ENCODE measurements at places on chromosomes 3 and 15. TPM values are rescaled to one million over a fixed set of nuclear protein-coding genes. Genes with fewer than 3 reads are reported as not detected.

- H3K27ac ChIP-seq: no peak overlapping the region
- H3K4me1 ChIP-seq: no peaks in the 10 kb centered on the region
- H3K36me3 ChIP-seq: no peaks in the 10 kb centered on the region
- DNase-seq: no peak
- H3K4me3 ChIP-seq: no peak overlapping the region
Measured at GRCh38 chr3:98966434-98966833, 64.9 kb upstream of the DCBLD2 start.

GRCh38 chr15:62390791-62391640, 225.9 kb upstream of the C2CD4B start:
- H3K4me3 ChIP-seq: peak overlapping the region; percentile 91
- H3K36me3 ChIP-seq: no peaks in the 10 kb centered on the region
- peaks cover 19% of the 10 kb centered on the region for H3K4me1 ChIP-seq
- peak overlapping the region; percentile 62 for H3K27ac ChIP-seq
- peak; percentile 45 for DNase-seq

GRCh38 chr15:61503383-61503969, 274.4 kb upstream of the RORA start:
- no peaks in the 10 kb centered on the region for H3K36me3 ChIP-seq
- no peak overlapping the region for H3K27ac ChIP-seq
- DNase-seq: no peak
- no peak overlapping the region for H3K4me3 ChIP-seq

GRCh38 chr15:32730677-32731654, 13.2 kb downstream of the GREM1 start:
- no peaks in the 10 kb centered on the region for H3K4me1 ChIP-seq
- no peaks in the 10 kb centered on the region for H3K36me3 ChIP-seq
- H3K4me3 ChIP-seq: no peak overlapping the region
- no peak overlapping the region for H3K27ac ChIP-seq
- no peak for DNase-seq

DNA sequence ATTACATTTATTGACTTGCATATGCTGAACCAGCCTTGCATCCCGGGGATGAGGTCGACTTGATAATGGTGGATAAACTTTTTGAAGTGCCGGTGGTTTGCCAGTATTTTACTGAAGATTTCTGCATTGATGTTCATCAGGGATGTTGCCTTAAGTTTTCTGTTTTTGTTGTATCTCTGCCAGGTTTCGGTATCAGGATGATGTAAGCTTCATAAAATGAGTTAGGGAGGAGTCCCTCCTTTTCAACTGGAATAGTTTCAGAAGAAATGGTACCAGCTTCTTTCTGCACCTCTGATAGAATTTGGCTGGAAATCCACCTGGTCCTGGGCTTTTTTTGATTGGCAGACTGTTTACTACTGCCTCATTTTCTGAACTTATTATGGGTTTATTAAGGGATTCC, 250.8 kb downstream of the TBC1D5 start:
- DNase-seq: no peak
- peaks cover 20% of the 10 kb centered on the region for H3K36me3 ChIP-seq
- H3K4me3 ChIP-seq: no peak overlapping the region
- no peaks in the 10 kb centered on the region for H3K27me3 ChIP-seq
- no peaks in the 10 kb centered on the region for H3K4me1 ChIP-seq

DNA sequence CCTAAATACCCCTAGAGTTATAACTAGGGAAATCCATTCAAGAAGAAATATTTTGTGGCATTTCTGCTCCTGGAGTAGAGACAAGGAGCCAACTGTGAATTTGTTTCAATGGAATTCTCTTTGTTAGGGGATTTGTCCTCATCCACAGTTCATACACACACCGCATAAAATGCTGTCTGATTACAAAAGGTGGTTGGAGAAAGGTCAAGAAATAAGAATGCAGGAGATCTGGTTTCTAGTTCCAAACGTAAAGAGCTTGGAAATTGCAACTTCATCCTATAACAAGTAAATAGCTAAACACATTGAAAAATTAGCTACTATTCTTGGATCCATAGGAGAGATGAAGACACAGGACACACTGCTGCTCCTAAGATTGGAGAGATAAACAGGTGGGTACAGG, 66.3 kb upstream of the NEDD4 start:
- H3K4me1 ChIP-seq: no peaks in the 10 kb centered on the region
- DNase-seq: no peak
- H3K36me3 ChIP-seq: no peaks in the 10 kb centered on the region
- H3K27ac ChIP-seq: no peak overlapping the region

- H3K36me3 ChIP-seq: peaks cover 9% of the 10 kb centered on the region
- H3K4me1 ChIP-seq: peaks cover 30% of the 10 kb centered on the region
- H3K4me3 ChIP-seq: peak overlapping the region; percentile 81
- peaks cover 8% of the 10 kb centered on the region for H3K27me3 ChIP-seq
Measured at GRCh38 chr15:68230157-68231100, 901 bp upstream of the CLN6 start.

The FSIP1 gene
- total RNA-seq: 0.56 TPM

The PROK2 gene
- 3.4 TPM for total RNA-seq

- H3K27ac ChIP-seq: no peak overlapping the region
- H3K4me1 ChIP-seq: peaks cover 6% of the 10 kb centered on the region
- no peaks in the 10 kb centered on the region for H3K36me3 ChIP-seq
- no peak overlapping the region for H3K4me3 ChIP-seq
- peaks cover 13% of the 10 kb centered on the region for H3K27me3 ChIP-seq
Measured at GRCh38 chr3:17910922-17911321, 168.5 kb upstream of the TBC1D5 start.

- peak; percentile 34 for DNase-seq
- H3K4me3 ChIP-seq: no peak overlapping the region
- H3K27ac ChIP-seq: no peak overlapping the region
Measured at GRCh38 chr15:84398763-84399701, 163.5 kb downstream of the GOLGA6L4 start.

DNA sequence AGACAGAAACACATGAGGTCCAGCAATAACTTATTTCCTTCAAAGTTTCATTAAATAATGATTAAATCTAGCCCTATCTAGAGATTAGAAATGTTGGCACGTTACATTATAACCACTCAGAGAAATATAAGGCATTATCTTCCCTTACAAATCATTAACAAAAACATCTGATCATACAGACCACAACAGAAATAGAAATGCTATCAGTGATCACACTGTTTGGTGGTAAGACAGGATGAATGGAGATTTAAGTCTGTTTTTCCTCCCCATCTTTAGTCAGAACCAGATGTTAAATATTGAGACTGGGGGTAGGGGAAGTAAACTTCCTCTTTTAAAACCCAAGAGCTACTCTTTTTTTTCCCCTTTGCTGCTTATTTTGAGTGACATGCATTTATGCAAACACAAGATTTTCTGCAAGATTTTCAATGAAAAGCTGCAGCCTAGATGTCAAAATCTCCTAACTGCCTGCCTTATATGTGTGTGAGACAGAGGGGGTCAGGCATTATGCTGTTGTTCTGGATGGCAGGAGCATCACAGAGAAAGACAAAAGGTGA, 70.4 kb downstream of the CBLB start:
- peak overlapping the region; percentile 71 for H3K27ac ChIP-seq
- peaks cover 62% of the 10 kb centered on the region for H3K4me1 ChIP-seq
- DNase-seq: no peak
- H3K4me3 ChIP-seq: peak overlapping the region; percentile 17
- peaks cover 51% of the 10 kb centered on the region for H3K36me3 ChIP-seq

The LARP6 gene
- total RNA-seq: not detected
